Activated CD8-positive, alpha-beta memory T cell treated with anti-CD3 and anti-CD28 coated beads for 1 hour (primary cell): ENCODE measurements at places on chromosomes 12 and 14.
A peak's percentile ranks its signal among the peaks of the same experiment; 100 is the strongest.

DNA sequence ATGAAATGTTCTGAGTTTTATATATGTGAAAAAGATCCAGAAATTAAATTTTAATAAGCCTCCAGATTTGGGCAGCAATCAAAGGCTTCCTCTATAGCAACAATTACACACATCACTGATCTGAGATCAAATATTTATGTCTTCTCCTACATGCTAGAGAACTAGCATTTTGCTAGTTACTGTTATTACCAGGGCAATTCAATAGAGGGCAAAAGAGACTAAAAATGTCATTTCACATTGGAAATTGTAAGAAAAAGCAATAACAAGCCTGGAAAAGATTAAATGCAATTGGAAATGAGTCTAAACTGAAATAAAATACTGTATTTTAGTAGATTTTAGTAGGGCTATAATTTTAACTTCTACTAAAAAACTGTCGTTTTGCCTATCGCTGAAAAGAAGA is 32.6 kb upstream of the ANO6 start:
- no peak for DNase-seq

GRCh38 chr14:67694791-67695393 is 672 bp downstream of the RDH11 start:
- DNase-seq = peak; percentile 29

DNA sequence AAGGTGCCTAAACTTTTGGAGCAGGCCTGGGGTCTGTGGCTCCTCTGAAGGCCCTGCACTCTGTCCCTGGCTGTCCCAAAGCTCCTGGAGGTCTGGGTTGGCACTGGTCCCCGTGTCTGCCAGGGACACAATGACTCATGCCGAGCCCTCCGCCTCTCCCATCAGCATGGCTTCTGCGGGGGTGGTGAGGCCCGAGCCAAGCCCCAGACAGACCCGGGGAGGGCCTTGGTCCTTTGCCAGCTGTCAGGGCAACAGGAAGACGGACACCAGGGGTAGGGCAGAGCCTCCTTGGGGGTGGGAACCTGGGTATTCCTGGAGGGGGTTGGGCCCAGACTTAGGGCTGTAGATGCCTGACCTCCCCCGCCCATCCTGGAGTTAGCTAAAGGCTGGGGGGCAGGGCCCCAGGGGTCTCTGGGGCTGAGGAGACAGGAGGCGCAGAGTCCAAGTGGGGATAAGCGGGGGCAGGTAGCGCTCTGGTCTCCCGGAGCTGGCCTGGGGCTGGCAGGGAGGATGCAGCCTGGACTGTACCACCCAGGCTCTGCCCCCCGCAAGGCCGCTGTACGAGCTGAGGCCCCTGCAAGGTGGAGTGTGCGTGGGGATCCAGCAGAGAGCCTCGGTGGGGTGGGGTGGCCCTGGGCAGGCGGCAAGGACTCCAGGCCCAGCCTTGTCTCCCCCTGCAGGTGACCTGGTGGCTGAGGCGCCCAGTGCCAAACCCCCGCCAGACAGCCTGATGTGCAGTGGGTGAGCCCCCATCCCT is 16.4 kb upstream of the PUS1 start:
- DNase-seq = no peak

DNA sequence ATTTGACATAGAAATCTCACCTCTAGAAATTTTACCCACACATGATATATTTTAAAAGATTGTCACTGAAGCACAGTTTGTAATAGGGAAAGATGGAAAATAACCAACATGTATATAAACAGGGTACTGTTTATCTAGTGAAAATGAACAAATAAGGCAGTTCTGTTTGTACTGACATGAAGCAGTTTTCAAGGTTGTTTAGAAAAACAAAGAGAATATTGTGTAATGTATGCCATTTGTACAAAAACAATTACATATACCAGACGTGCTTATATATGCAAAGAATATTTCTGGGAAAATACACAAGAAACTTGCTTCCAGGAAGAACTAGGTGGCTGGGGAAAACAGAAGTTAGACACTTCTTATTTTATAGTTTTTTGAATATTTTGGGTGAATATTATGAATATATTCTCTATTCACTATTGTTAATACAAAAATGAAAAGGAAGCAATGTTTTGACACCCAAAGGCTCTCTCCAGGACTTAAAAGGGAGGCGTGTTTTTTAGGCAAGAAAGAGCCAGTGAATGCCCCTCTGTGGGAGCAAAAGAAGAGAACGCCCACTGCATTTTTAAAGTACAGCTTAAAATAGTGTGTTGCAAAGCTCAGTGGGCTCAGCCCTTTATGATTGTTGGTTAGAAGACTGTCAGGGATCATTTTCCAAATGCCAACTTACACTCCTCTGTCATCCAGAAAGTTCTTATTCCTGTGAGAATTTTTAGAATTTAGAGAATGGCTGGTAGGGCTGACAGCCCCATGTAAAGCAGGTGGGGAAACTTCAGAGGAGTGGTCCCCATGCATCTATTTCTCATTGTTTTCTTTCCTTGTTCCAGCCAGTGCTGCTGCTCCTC is 59.6 kb upstream of the FERMT2 start:
- DNase-seq = no peak

DNA sequence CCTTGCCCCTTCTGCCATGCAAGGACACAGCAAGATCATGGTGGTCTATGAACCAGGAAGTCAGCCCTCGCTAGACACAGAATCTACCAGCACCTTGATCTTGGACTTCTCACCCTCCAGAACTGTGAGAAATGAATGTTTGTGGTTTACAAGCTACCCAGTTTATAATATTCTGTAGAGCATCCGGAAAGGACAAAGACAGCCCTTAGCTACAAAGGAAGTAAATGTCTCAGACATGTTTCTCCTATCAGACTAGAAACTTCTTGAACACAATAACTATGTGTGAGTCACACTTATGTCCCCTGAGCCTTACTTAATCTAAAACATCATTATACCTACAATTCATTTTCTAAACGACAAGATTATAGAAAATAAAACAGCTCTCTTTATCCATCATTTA is 176.7 kb downstream of the KLHL28 start:
- no peak for DNase-seq

- DNase-seq = no peak
Observed at GRCh38 chr12:107475900-107476299, 209.7 kb upstream of the PWP1 start.

DNA sequence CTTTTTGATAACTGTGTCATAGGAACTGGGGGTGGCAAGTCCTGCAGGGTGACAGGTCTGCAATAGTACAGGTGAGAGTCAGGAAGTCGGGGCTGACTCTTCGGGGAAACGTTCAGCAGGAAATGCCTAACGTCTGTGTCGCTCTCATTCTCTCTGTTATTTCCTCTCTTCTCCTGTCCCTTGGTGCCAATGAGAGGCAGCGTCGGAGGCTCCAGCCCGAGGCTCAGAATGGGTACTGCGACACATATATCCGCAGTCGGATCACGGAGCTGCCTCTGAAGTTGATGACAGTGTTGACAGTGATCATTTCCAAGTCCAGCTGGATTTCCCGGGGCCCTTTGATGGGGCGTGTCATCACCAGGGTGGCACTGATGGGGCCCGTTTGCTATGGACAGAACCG is 2.7 kb upstream of the TC2N start:
- DNase-seq = peak; percentile 57

- DNase-seq = no peak
Observed at GRCh38 chr14:57898837-57899572, 33.1 kb upstream of the SLC35F4 start.

DNA sequence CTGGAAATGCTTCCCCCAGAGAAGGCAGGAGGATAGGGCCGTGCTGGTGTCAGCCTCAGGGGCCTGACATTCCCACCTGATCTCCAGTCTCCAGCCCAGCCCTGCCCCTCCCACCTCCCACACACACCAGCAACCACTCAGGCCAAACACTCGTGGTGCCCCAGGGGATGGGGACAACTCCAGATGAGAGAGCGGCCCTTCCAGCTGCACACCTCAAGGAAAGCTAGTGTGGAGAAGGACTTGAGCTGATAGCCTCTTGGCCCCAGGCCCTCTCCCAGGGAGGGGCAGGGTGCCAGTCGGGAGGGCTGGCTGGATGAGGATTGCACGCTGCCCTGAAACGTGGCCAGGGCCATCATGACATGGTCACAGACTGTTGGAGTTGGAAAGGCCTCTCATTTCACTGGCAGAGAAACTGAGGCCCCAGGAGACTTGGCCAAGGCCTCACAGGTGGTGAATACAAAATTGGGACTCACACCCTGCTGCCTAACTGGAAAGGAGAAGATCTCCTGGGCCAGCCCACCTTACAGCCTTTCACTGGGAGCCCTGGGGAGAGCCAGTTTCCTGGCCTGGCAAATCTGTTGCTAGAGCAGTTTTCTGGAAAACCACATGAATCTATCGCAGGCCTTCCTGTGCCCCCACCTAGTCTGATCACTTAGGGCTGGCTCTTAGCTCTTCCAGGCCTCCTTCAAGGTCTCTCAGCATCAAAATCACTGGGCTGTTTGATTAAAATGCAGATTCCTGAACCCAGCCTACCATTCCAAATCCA is 52.1 kb downstream of the IRF2BPL start:
- DNase-seq = no peak

- no peak for DNase-seq
Observed at GRCh38 chr14:68908201-68908600, 70.9 kb downstream of the ACTN1 start.

GRCh38 chr12:115155665-115156645 is 472.0 kb upstream of the TBX3 start:
- DNase-seq = no peak

GRCh38 chr12:56188131-56188777 is 1.0 kb downstream of the SMARCC2 start:
- no peak for DNase-seq

DNA sequence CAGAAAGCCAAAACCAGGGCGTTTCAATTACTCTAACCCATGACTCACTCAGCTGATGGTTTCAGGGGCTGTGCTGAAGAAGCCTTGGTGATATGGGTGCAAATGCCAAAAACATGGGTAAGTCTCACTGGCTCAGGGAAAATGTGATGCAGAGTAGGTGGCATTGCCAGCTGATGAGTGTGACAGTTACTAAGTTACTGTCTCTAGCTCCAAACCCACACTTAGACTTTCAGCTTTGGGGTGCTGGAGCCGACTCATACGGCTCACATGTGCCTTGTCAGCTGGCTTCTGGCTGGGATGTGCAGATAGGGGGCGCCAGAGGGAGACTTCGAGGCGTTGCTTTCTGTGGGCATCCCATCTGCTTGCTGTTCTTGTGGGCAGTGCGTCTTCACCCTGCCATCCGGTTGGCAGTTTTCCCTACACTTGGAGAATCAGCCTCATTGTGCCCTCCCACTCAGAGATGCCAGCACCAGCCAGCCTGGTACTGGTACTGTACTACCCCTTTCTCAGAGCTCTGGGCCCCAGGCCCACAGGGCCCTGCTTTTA is 11.1 kb upstream of the KRT7 start:
- no peak for DNase-seq

GRCh38 chr14:95519699-95520098 is 3.2 kb upstream of the SYNE3 start:
- peak; percentile 43 for DNase-seq

GRCh38 chr12:106332536-106332935 is 25.0 kb upstream of the POLR3B start:
- no peak for DNase-seq

GRCh38 chr14:28300356-28300755 is 466.2 kb upstream of the FOXG1 start:
- no peak for DNase-seq

DNA sequence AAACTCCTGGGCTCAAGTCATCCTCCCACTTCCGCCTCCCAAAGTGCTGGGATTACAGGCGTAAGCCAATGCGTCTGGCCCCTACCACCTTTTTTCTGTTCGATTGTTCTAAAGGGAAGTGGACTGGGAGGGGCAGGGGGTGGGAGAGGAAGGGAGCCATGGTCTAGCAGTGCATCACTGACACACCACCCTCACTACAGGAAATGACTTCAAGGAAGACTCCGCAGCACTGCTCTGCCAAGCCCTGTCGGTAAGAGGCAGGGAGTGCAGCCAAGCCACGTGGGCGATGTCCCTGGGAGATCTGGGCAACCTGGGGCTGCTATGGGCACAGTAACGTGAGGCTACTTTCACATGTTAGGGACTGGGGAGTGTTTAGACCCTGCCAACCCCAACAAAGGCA is 18.0 kb downstream of the LRRC74A start:
- DNase-seq = peak; percentile 6

- no peak for DNase-seq
Observed at GRCh38 chr12:82757656-82758055, 71.0 kb downstream of the TMTC2 start.

- DNase-seq = no peak
Observed at GRCh38 chr14:103393676-103394626, 8.7 kb downstream of the MARK3 start.

- no peak for DNase-seq
Observed at GRCh38 chr14:80587096-80587724, 354.3 kb downstream of the CEP128 start.

DNA sequence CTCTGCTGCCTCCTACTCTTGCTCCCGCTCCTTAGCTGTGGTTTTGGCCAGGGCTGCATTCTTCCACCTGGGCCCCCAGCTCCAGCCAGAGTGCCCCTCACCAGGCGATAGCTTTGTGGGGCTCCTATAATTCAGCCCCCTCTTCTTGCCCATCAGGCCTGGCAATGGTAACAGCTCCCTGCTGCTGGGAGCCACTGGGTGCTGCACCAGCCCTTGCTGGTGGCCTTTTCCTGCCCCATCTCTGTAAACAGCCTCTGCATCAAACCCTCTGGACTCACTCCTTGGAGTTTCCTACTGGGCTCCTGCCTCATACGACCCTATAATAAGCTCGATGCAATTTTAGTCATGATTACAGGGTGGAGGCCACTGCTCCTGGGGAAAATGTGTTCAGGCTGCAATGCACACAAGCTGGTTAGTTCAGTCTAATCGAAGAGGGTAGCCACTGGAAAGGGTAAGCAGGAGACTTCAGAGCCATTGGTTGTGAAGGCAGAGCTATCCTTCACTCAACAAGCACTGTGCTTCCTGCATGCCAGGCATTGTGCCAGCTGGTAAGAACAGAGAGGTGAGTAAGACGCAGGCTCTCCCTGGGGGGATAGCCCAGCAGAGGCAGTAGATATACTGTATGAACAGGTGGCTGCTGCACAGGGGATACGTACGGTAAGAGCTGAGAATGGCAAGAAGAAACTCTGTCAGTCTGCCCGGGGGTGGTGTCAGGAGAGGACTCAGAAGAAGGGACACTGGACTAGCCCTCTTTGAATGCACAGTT is 24.7 kb downstream of the CLMN start:
- no peak for DNase-seq

DNA sequence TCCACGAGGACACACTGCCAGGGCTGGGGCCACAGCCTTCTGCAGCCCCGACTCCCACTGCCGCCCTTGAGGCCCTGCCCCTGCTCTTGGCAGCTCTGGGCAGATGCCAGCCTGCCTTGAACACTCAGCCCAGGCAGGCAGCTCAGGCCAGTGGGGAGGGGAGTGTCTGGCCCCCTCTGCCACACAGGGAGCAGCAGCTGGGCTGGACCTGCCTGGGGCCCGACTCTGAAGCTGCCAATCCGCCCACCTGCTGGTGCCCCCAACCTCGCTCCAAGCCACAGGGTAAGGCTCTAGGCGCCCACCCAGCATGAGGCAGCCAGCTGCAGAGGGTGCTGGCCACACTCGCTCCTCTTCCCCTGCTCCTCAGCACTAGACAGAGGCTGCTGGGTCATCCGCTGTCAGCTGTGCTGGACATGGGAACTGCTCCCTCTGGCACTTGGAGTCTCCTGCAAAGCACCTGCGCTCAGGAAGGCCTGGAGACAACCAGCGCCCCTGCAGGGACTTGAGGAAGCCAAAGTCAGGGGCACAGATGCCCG is 24.6 kb upstream of the NUDT14 start:
- no peak for DNase-seq

- DNase-seq = no peak
Observed at GRCh38 chr12:109065154-109065852, 12.9 kb downstream of the USP30 start.
